Pancreas (tissue), 10 donors: ENCODE measurements at places on chromosomes 6 and 20.

- peak; percentile 49 for DNase-seq
- no peaks in the 10 kb centered on the region for H3K36me3 ChIP-seq
- no peaks in the 10 kb centered on the region for H3K4me1 ChIP-seq
- no peaks in the 10 kb centered on the region for H3K27me3 ChIP-seq
These were observed 33.0 kb downstream of the FRMD1 start for GRCh38 chr6:168045706-168046620.

DNA sequence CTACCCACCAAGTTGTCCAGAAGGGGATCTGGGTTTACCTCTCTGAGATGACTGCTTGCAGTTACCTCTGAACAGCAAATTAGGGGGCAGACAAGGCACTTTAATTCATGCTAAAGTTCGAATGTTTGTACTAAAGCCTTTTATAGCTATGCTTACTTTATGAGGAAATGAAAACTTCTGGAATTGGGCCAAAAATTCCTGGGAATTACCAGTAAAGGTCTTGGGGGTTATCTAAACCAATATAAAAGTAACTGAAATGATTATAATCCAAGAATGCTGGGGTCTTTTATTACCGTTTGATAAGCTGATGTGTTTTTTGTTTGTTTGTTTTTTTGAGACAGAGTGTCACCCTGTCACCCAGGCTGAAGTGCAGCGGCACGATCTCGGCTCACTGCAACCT is 7.9 kb upstream of the LZTS3 start:
- DNase-seq: no peak
- peaks cover 5% of the 10 kb centered on the region for H3K4me1 ChIP-seq
- H3K27me3 ChIP-seq: no peaks in the 10 kb centered on the region
- no peak overlapping the region for H3K27ac ChIP-seq

DNA sequence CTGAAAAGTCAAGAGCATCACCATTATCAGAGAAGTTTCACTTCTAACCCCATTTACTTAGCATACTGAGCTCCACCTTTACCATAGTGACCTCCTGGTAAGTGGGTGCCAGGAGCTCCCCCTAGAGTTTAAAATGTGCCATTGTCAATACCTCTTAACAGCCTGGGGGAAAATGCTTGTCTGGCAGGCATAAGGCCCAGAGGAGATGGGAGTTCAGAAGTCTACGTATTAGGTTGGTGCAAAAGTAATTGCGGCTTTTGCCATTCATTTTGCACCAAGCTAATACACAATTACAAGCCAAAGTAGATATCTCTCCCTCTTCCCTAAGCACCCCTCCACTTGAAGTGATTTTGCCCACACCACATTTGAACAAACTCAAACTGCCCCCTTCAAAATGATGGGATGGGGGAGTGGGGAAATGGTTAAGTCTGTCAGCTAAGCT is 919.0 kb downstream of the KIF16B start:
- no peak overlapping the region for H3K4me3 ChIP-seq
- H3K27me3 ChIP-seq: no peaks in the 10 kb centered on the region
- H3K36me3 ChIP-seq: no peaks in the 10 kb centered on the region
- no peak overlapping the region for H3K27ac ChIP-seq
- H3K4me1 ChIP-seq: no peaks in the 10 kb centered on the region

- H3K27me3 ChIP-seq: no peaks in the 10 kb centered on the region
- no peak overlapping the region for H3K27ac ChIP-seq
- no peaks in the 10 kb centered on the region for H3K36me3 ChIP-seq
- H3K4me1 ChIP-seq: peaks cover 17% of the 10 kb centered on the region
- no peak for DNase-seq
These were observed 74.7 kb downstream of the MRPL14 start for GRCh38 chr6:44052419-44053023.

- no peak overlapping the region for H3K27ac ChIP-seq
- no peaks in the 10 kb centered on the region for H3K4me1 ChIP-seq
- no peaks in the 10 kb centered on the region for H3K36me3 ChIP-seq
- no peak overlapping the region for H3K4me3 ChIP-seq
These were observed 36.4 kb upstream of the SLC17A4 start for GRCh38 chr6:25717866-25718740.

DNA sequence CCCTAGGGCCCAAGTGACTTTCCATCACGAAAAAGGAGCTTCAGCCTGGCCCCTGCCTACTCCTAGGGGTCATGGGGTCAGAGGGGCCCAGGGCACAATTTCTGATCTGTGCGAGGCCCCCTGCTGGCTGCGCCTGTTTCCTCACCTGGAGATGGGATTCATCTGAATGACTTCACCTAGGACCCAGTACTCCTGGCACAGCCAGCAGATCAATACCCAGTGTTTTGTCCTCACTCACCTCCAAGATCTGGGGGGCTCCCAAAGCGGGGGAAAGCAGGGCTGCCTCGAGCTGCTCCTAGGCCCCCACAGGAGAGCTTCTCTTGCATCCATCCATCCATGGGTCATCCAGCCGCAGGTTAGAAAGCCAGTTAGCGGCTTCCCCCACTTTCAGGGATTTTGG is 33.8 kb downstream of the CD40 start:
- no peak for DNase-seq
- H3K36me3 ChIP-seq: no peaks in the 10 kb centered on the region
- no peak overlapping the region for H3K4me3 ChIP-seq
- no peaks in the 10 kb centered on the region for H3K4me1 ChIP-seq
- no peaks in the 10 kb centered on the region for H3K27me3 ChIP-seq
- H3K27ac ChIP-seq: no peak overlapping the region

DNA sequence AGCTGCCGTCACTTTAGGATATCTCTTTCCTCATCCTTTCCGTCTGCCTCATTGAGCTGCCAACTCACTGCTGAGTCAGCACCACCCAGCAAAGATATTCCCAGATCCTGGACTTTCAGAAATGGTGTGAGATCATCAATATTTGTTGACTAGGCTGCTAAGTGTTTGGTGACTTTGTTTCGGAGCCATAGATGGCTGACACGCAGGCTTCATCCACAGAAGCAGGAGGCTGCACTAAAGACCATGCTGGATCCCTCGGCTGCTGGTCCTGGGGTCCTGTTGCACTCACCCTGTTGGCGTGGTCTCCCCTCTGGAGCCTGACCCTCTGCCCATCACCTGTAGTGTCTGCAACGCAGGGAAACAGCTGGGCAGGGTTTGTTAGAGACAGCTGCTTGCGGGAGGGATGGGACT is 96.5 kb downstream of the ERMARD start:
- H3K27me3 ChIP-seq: no peaks in the 10 kb centered on the region
- no peaks in the 10 kb centered on the region for H3K36me3 ChIP-seq
- H3K4me1 ChIP-seq: no peaks in the 10 kb centered on the region
- DNase-seq: no peak
- H3K4me3 ChIP-seq: no peak overlapping the region

DNA sequence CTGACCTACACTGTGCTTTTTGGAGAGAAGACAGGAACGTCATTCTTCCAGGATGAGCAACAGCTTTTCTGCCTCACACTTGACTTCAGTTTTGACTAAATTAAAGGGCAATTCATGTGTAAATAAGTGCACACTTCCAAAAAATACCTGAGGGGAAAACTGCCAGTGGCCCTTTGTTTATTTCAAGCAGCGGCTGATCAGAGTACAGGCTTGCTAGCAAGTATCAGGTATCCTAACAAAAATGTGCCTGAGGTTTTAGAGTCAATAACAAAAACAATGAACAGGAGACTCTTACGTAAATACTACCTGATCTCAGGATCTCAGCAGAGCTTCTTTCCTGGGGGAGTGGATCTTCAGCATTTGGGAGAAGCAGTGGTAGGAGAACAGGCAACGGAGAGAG is 12.4 kb downstream of the LY86 start:
- no peaks in the 10 kb centered on the region for H3K4me1 ChIP-seq
- no peak overlapping the region for H3K4me3 ChIP-seq
- DNase-seq: no peak

- H3K4me1 ChIP-seq: no peaks in the 10 kb centered on the region
- no peak overlapping the region for H3K4me3 ChIP-seq
- no peaks in the 10 kb centered on the region for H3K27me3 ChIP-seq
- H3K36me3 ChIP-seq: no peaks in the 10 kb centered on the region
- DNase-seq: no peak
These were observed 139.2 kb downstream of the AHI1 start for GRCh38 chr6:135358251-135358821.

- DNase-seq: no peak
These were observed 172.9 kb downstream of the ADGRG6 start for GRCh38 chr6:142474531-142475289.

GRCh38 chr6:28383235-28384142 is 16.1 kb downstream of the ZSCAN12 start:
- peak overlapping the region; percentile 76 for H3K27ac ChIP-seq
- H3K4me1 ChIP-seq: peaks cover 3% of the 10 kb centered on the region
- no peaks in the 10 kb centered on the region for H3K36me3 ChIP-seq
- H3K4me3 ChIP-seq: peak overlapping the region; percentile 50
- DNase-seq: peak; percentile 85
- H3K27me3 ChIP-seq: no peaks in the 10 kb centered on the region

DNA sequence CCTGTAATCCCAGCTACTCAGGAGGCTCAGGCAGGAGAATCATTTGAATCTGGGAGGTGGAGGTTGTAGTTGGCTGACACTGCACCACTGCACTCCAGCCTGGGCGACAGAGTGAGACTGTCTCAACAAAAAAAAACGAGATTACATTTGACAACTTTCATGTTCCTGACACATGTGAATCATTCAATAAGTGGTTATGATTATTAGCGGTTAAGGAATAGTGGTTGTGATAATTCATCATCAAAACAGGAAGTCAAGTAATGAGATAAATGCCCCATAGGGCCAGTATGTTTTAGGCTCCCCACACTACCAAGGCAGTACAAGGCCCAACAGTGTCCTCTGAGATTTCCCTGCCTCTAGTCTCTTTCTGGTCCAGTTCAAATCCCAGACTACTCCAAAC is 2.5 kb downstream of the HDDC2 start:
- no peak for DNase-seq
- no peak overlapping the region for H3K4me3 ChIP-seq
- H3K27ac ChIP-seq: no peak overlapping the region
- no peaks in the 10 kb centered on the region for H3K27me3 ChIP-seq
- H3K36me3 ChIP-seq: peaks cover 7% of the 10 kb centered on the region
- no peaks in the 10 kb centered on the region for H3K4me1 ChIP-seq

GRCh38 chr20:17759449-17759848 is 59.7 kb downstream of the BANF2 start:
- no peaks in the 10 kb centered on the region for H3K36me3 ChIP-seq
- H3K4me1 ChIP-seq: peaks cover 16% of the 10 kb centered on the region
- no peak overlapping the region for H3K27ac ChIP-seq

DNA sequence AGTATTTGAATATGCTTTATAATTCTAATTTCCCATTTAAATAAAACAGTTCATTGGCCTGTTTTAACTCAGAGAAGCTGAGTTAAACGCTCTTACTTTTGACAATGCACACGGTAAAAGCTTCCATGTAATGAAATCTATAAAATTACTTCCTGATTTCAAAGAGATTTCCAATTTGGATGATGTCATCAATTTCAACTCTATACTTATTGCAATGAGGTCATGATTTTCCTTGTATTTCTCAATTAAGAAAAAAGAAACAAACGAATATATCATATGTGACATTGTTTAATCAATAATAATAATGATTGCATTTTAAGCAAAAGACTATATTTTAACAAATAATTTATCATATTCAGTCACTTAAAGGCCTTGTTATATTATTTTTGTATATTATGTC is 926.1 kb upstream of the MANEA start:
- no peaks in the 10 kb centered on the region for H3K36me3 ChIP-seq
- no peak overlapping the region for H3K27ac ChIP-seq
- H3K4me1 ChIP-seq: no peaks in the 10 kb centered on the region
- DNase-seq: no peak

DNA sequence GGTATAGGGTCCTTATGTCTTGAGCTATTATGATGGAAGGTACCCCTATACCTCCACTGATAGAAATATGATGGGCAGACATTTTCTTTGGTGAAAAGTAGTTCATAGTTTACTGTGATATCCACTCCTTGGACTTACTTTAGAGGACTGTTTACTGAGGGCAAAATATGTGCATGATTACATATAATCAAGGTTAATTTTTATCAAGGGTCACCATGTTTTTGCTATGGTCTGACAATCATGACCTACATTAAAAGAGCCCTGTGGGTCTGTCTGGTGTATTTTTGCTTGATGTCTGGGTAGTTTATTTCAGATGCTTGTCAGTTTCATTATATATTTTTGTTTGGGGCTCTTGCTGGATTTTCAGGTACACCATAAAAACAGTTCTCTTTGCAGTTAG is 40.1 kb downstream of the CDKAL1 start:
- H3K4me1 ChIP-seq: peaks cover 39% of the 10 kb centered on the region
- H3K27me3 ChIP-seq: no peaks in the 10 kb centered on the region
- no peak for DNase-seq
- H3K36me3 ChIP-seq: no peaks in the 10 kb centered on the region
- no peak overlapping the region for H3K27ac ChIP-seq

- no peak overlapping the region for H3K4me3 ChIP-seq
- no peaks in the 10 kb centered on the region for H3K4me1 ChIP-seq
- no peak for DNase-seq
- H3K27me3 ChIP-seq: no peaks in the 10 kb centered on the region
- H3K27ac ChIP-seq: no peak overlapping the region
These were observed 64.4 kb downstream of the TMEM242 start for GRCh38 chr6:157258878-157259277.

DNA sequence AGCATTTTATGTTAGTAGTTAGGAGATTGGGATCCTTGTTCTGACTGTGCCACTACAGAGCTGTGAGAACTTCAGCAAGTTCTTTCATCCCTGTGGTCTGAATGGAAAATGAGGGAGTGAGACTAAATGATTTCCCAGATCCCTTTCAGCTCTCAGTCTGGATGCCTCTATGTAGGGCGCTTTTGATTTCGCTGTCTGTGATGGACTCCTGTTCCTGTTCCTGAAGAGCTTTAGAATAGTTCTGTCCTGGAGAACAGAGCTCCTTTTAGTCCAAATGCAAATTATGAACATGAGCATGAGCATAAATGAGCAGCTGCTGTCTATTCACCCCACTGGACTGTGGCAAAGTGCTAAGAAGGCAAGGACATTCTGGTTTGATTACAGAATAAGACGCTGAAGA is 61.4 kb upstream of the NT5E start:
- no peak for DNase-seq
- no peaks in the 10 kb centered on the region for H3K36me3 ChIP-seq

DNA sequence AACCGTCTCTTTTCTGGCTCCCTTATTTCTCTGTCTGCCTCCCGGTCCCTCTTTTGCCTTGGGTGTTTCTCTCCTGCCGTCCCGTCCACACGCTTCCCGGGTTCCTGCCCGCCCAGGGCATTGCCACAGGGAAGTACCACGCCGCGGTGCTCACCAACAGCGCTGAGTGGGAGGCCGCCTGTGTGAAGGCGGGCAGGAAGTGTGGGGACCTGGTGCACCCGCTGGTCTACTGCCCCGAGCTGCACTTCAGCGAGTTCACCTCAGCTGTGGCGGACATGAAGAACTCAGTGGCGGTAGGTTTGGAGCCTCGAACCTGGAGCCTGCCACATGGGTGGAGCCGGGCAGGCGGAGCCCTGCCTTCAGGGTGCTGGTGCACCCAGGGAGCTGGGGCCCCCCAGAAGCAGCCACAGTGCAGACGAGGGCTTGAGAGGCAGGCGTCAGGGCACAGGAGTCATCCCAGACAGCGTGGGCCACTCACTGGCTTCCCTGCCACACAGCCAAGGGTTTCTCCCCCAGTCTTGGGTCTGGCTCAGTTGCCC is 21.3 kb downstream of the NPEPL1 start:
- peak; percentile 54 for DNase-seq
- no peaks in the 10 kb centered on the region for H3K27me3 ChIP-seq
- H3K4me3 ChIP-seq: no peak overlapping the region

GRCh38 chr6:165417278-165417865 is 108.0 kb upstream of the C6orf118 start:
- no peaks in the 10 kb centered on the region for H3K4me1 ChIP-seq
- H3K4me3 ChIP-seq: no peak overlapping the region
- H3K27ac ChIP-seq: no peak overlapping the region
- H3K36me3 ChIP-seq: no peaks in the 10 kb centered on the region
- H3K27me3 ChIP-seq: no peaks in the 10 kb centered on the region

- no peak for DNase-seq
- H3K27me3 ChIP-seq: no peaks in the 10 kb centered on the region
- H3K4me1 ChIP-seq: no peaks in the 10 kb centered on the region
- no peak overlapping the region for H3K4me3 ChIP-seq
These were observed 142.5 kb upstream of the FERMT1 start for GRCh38 chr20:6265204-6265904.
